ENCODE measurements at places on chromosomes 1 and 21. TPM values are rescaled to one million over a fixed set of nuclear protein-coding genes. Genes with fewer than 3 reads are reported as not detected.

CD2 gene
- total RNA-seq: not detected

LCE1C gene
- not detected for total RNA-seq

VANGL2 gene
- 1.7 TPM for total RNA-seq

CD5L gene
- total RNA-seq: not detected

VSIG8 gene
- total RNA-seq: 0.08 TPM

DCDC2B gene
- total RNA-seq: not detected

PGLYRP3 gene
- total RNA-seq: not detected

TBX15 gene
- total RNA-seq: 20.9 TPM

THEM4 gene
- total RNA-seq: 9.1 TPM

SDC3 gene
- total RNA-seq: 9.3 TPM

NCF2 gene
- total RNA-seq: not detected

AVPR1B gene
- total RNA-seq: not detected

OR10J1 gene
- not detected for total RNA-seq

CFHR3 gene
- not detected for total RNA-seq

SH2D2A gene
- 0.30 TPM for total RNA-seq

AMIGO1 gene
- 2.1 TPM for total RNA-seq

KIFAP3 gene
- 20.7 TPM for total RNA-seq

TCHH gene
- 0.08 TPM for total RNA-seq

LCK gene
- not detected for total RNA-seq

LCE2C gene
- not detected for total RNA-seq

PROX1 gene
- under 0.01 TPM for total RNA-seq
